ENCODE measurements at places on chromosomes 7 and 10.

DNA sequence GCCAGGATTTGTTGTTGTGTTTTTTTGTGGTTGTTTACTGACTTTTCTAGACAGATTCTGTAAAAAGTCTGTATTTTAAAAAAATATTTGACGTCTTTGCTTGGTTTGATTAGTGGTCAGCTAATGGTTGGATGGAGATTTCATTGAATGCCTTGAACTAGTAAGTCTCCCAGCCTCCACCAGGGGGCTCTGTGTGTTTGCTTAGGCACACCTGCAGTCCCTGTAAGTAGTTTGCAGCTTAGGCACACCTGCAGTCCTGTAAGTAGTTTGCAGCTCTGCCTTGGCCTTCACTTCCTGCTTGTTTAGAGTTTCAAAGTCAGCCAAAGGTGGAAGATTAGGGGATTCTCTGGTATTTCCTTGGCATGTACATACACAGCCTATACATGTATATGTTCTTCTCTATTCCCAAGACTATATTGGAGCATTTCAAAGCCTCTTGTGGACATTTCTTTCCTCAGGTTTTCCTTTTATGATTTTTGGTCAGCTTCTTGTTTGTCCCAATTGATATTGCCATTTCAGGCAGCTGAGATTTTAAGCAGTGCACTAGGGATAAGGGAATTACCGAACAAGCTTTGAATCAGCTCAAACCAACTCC lies 101.6 kb downstream of the CCSER2 start:
- DNase-seq = peak; percentile 72

GRCh38 chr7:50851451-50851850 lies 68.8 kb upstream of the GRB10 start:
- no peak for DNase-seq

DNA sequence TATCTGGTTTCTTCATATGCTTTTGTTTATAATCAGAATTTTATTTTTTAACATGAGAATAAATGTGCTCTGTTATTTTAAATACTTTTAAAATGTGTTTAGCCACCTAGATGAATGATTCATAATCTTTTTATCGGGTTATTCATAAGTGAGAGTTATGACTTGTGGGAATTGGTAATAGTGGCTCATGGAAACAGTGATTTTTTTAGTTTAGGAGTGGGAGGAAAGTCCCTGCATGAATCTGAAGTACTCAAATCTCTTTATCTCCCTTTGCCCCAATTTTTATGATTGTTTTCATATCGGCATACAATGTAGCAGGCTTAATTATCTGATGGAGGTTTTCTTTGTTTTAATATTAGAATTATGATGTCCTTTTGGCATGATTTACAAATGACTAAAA lies 42.9 kb downstream of the TAX1BP1 start:
- DNase-seq = no peak

GRCh38 chr7:17985473-17986239 lies 42.0 kb downstream of the PRPS1L1 start:
- no peak for DNase-seq

- DNase-seq = no peak
Observed at GRCh38 chr7:70673778-70674570, 458.0 kb upstream of the GALNT17 start.

GRCh38 chr10:129848696-129849451 lies 115.2 kb downstream of the EBF3 start:
- no peak for DNase-seq

- DNase-seq = no peak
Observed at GRCh38 chr7:111588065-111588433, 25.8 kb upstream of the IMMP2L start.

GRCh38 chr10:94997741-94998174 lies 59.3 kb downstream of the CYP2C9 start:
- DNase-seq = no peak

- DNase-seq = no peak
Observed at GRCh38 chr10:53071505-53072125, 299.0 kb upstream of the MBL2 start.

- DNase-seq = no peak
Observed at GRCh38 chr10:114593240-114593792, 64.8 kb downstream of the ABLIM1 start.

DNA sequence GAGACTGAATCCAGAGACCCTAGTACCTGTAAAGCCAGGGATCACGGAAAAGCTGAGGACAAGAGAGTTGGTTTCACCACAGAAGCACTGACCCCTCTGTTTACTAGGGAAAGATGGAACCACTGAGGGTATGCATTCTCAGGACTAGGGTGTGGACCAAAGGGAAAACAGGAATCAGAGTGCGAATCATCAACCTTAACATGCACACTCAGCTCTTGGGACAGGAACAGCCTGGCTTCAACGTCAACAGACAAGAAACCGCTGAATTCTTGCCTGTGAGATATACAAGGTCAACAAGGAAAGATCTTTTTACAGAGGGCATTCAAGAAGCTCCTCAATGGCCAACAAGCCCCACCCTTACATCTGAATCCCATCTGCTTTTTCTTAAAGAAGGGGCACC lies 14.9 kb downstream of the TNRC18 start:
- DNase-seq = no peak

DNA sequence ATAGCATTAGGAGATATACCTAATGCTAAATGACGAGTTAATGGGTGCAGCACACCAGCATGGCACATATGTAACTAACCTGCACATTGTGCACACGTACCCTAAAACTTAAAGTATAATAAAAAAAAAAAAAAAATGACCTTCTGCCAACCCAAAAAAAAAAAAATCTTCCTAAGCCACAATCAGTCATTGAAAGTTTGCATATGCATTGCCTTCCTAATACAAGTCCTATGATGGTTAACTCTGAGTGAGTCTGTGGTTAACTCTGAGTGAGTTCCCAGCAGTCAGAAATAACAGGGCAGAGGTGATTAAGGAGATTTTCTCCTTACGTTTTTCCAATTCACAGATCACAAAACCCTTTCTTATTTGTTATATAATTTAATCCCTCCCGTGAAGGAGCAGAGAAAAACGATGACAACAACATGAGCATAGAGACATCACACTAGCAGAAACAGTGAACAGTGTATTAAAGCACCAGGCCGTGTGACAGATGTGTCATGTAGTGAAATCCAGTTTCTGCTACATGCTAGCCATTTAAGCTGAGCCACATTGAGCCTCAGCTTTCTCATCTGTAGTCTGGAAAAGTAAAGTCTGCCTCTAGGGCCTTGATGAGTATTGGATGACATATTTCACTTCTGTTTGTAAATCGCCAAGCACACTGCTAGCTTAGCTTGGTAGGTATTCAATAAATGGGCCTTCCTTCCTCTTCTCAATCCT lies 7.4 kb upstream of the RNF148 start:
- DNase-seq = no peak

DNA sequence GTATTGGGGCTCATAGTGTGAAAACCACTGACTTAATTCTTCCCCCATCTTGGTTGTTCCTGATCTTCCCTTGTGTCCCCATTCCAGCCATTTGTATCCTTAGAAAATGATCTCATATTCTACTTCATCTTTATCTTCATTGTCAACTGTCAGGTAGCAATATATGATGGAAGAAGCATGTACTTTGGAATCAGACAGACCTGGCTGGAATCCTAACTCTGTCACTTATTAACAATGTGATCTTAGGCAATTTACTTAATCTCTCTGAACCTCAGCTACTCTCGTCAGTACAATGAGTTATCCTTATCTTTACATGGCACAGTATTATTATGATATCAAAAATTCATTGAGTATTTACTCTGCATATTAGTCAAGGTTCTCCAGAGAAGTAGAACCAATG lies 10.1 kb downstream of the CFTR start:
- DNase-seq = no peak

GRCh38 chr10:24351961-24352360 lies 143.0 kb downstream of the KIAA1217 start:
- no peak for DNase-seq

GRCh38 chr7:132882714-132883428 lies 199.0 kb downstream of the CHCHD3 start:
- peak; percentile 14 for DNase-seq

GRCh38 chr10:2701802-2702201 lies 365.5 kb upstream of the PFKP start:
- DNase-seq = no peak

DNA sequence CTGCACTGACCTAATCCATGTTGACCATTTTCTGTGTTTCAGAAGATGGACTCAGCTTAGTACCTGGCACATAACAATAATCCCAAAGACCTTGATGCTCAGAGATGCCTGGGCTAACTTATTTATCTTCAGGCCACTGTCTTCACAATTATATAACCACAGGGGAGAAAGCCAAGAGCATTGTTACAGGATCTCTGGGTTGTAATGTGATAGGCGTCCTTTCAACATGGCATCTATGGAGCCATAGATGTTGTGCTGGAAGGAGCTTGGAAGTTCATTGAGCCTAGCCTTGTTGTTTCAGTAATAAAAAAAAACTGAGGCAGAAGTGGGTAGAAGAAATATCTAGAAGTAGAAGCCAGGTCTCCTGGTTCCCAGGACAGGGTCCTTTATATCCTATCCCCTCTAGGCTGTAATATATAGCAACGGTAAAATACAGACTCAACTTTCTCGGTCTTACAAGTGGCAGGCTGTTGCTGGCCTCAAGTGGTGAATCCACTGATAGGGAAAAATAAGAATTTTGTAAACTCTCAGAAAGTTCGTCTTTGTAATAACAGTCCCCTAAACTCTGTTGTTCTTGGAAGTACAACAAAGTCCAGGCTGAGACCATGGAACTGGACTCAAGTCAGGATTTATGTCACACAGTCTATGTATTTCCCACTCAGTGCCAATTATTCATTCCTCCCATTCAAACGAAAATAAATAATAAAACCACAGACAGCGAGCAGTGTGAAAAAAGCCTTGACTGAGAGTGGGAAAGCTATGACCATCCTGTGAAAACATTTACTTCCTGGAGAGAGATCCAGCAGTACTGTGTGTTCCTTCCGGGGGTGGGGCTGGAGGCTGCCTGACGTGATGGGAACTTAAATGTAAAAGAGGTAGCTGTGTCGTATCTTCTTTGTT lies 277.6 kb downstream of the REEP3 start:
- peak; percentile 3 for DNase-seq

- no peak for DNase-seq
Observed at GRCh38 chr7:14385074-14385473, 395.6 kb upstream of the ETV1 start.

- DNase-seq = no peak
Observed at GRCh38 chr10:31883397-31883796, 45.2 kb downstream of the ARHGAP12 start.

DNA sequence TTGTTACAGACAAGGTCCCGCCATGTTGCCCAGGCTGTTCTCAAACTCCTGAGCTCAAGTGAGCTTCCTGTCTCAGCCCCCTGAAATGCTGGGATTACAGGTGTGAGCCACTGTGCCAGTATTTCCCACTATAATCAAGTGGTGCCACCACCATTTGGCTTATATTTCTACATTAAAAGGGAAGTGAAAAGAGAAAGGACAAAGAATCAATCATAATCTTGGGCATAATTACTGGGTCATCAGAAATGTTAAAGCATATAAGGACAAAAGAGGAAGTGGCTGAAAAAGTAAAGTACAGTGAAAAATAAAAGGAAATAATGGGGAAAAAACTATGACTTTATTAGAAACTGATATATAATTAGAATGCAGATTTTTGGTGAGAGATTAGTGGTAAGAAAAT lies 25.7 kb upstream of the ENTPD1 start:
- DNase-seq = no peak

GRCh38 chr10:133067149-133068105 lies 20.3 kb upstream of the ADGRA1 start:
- no peak for DNase-seq

- no peak for DNase-seq
Observed at GRCh38 chr7:4808565-4808964, 33.1 kb downstream of the AP5Z1 start.

GRCh38 chr7:22316914-22317313 lies 40.0 kb downstream of the RAPGEF5 start:
- DNase-seq = no peak

DNA sequence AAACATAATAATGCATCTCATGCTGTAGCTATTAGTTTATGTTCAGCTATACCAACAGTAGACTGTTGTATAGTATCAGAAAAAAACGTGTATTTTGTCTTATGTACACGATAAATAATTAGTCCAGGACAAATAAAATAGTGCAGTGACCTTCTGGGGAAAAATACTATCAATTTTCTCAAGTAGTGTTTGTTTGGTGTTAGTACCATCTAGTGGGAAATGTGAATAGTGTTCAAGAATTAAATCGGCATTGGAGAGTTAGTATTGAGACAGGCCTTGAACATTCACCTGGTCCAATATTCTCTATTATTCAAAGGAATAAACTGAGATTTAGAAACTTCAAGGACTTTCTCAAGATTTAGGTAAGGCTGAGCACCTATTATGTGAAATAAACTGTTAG lies 21.7 kb upstream of the OR2A5 start:
- DNase-seq = no peak

GRCh38 chr10:98370831-98371820 lies 43.9 kb downstream of the PYROXD2 start:
- DNase-seq = no peak

GRCh38 chr7:44162179-44162578 lies 21.0 kb upstream of the MYL7 start:
- no peak for DNase-seq

DNA sequence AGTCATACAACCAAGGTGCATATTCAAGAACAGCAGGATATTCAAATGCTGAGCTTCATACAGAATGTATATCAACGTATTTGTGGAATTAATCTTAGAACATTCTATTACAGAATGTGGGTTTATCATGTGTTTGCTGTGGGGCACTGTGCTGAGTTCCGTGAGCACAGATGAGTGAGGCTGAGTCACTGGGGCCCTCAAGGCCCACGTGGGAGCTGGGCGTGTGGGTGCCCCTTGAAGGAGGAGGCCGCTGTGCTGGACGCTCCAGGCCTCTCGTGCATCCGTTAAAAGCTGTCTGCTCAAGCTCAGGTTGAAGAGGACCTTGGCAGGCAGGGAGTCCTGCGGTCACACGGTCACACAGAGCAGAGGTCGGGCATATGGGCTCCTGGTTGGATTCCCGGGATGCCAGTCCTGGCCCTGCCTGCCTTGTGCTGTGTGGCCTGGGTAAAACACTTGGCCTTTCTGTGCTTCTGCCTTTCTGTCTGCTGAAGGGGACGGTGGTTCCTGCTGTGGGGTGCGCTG lies 70.1 kb downstream of the GLRX3 start:
- DNase-seq = no peak

GRCh38 chr10:11210211-11210922 lies 192.7 kb downstream of the CELF2 start:
- DNase-seq = no peak
